DMS79 treated with DMSO at 0.1 percent for 48 hours (cell line): ENCODE measurements at places on chromosomes 3 and 15.
A peak's percentile ranks its signal among the peaks of the same experiment; 100 is the strongest.

DNA sequence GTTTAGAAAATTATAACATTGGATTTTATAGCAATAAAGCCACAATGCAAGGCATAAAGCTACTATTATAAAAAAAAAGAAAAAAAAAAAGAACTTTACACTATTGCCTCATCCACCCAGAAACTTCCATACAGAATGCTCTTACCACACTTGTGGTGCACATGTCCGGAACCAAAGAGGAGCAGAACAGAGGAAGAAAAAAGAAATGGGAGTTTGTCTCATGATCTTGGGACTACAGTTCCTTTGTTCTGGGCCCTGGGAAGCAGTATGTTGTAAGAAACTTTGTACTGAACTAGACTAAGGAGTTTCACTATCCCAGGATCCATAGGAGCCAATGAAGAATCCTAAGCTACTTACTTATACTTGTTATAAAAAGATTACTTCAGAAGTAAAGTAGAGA lies 36.1 kb downstream of the FMN1 start:
- no peak for DNase-seq

GRCh38 chr3:119497820-119498185 lies 544 bp upstream of the TIMMDC1 start:
- peak; percentile 28 for DNase-seq

- no peak for DNase-seq
Observed at GRCh38 chr3:48432411-48433371, 2.8 kb upstream of the PLXNB1 start.

- no peak for DNase-seq
Observed at GRCh38 chr3:108329508-108329907, 33.2 kb downstream of the HHLA2 start.

- DNase-seq, result no peak
Observed at GRCh38 chr3:14598143-14598569, 53.4 kb upstream of the CCDC174 start.

DNA sequence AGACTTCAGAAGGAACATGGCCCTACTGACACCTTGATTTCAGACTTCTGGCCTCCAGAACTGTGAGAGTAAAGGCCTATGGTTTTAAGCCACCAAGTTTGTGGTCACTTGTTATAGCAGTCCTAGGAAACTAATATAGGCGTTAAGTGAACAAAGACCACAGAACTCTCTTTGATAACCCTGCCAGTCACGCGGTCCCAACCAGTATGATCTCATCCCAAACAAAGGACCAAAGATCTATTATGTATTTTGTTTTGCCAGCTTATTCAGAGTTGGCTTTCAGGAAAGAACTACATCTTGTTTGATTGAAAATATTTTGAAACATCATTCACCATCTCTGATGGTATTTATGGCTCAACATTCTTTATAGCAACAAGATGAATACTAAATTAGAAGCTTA lies 294.4 kb upstream of the SLCO3A1 start:
- DNase-seq, result no peak

DNA sequence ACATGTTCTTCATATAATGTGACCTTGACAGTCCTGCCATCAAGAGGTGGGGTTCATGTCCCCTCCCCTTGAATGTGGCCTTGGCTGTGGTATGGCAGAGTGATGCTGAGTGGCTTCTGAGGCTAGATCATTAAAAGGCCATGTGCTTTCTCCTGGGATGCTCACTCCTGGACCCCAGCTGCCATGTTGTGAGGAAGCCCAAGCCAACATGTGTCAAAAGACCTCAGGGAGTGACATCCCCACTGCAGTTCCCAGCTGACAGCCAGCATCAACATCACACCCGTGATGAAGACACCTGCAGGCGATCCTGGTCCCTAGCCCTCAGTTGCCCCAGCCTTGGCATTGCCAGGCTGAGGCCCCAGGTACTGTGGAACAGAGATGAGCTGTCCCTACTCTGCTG lies 36.6 kb downstream of the EBLN2 start:
- no peak for DNase-seq

- DNase-seq, result peak; percentile 2
Observed at GRCh38 chr3:12758025-12758781, 856 bp downstream of the TMEM40 start.

GRCh38 chr3:104785947-104786346 lies 580.8 kb upstream of the ALCAM start:
- no peak for DNase-seq

- no peak for DNase-seq
Observed at GRCh38 chr15:89899295-89899945, 5.6 kb upstream of the AP3S2 start.

DNA sequence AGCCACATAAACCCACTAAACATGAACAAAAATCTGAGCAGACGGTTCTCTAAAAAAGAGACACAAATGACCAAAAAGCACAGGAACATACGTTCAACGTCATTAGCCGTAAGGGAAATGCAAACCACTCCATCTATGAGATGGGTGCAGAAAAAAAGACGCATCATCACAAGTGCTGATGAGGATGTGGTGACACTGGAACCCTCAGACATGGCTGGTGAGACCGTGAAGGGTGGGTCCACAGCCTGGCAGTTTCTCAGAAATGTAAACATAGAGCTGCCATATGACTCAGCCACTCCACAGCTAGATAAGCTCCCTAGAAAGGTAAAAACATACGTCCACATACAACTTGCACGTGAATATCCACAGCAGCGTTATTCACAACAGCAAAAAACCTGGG lies 23.3 kb downstream of the PCSK6 start:
- no peak for DNase-seq

GRCh38 chr3:28739647-28740046 lies 391.0 kb upstream of the AZI2 start:
- DNase-seq, result no peak

DNA sequence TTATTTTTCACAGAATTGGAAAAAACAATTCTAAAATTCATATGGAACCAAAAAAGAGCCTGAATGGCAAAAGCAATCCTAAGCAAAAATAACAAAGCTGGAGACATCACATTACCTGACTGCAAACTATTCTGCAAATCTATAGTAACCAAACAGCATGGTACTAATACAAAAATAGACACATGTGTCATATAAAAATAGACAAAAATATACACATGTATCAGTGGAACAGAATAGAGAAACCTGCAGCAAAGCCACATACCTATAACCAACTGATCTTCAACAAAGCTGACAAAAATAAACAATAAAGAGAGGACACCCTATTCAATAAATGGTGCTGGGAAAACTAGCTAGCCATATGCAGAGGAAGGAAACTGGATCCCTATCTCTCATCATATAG lies 259.6 kb downstream of the IGSF11 start:
- no peak for DNase-seq

DNA sequence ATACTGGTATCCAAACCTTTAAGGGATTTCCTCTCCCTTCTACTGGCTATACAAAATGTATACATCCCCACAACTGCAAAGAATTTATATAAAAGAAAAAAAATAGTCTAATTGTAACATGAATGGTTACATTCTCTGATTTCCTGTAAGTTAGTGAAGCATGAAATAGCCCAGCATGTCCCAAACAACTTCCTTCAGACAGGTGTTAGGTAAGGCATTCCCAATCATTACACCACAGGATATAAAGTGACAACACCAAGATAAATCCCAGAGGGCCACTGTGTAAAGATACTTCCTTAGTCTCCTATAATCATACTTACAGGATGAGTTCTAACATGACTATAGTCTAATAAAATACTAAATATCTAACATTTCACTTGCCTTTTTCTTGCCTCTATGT lies 7.6 kb downstream of the CMTM6 start:
- DNase-seq, result no peak

- no peak for DNase-seq
Observed at GRCh38 chr3:160477750-160478149, 28.2 kb upstream of the TRIM59 start.

- no peak for DNase-seq
Observed at GRCh38 chr3:186246941-186247340, 115.1 kb downstream of the DGKG start.

DNA sequence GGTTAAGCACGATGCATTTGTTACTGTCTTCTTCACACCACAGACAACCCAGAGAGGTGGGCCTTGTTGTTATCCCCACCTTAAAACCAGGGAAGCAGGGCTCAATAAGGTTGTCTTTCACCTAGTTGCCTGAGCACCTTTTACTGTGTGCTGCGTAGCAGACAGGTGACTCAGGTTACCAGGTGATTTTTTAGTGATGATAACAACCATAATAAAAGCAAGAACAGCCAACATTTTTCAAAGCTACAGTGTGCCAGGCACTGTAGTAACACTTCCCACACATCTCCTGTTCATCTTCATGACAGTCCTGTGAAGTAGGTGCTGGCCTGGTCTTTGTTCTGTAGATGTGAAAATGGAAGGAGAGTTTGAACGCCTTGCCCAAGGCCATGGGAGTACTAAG lies 132.2 kb downstream of the SLC25A26 start:
- DNase-seq, result no peak

GRCh38 chr3:148629006-148629405 lies 68.7 kb upstream of the AGTR1 start:
- no peak for DNase-seq

GRCh38 chr3:139236336-139236735 lies 107.5 kb upstream of the MRPS22 start:
- no peak for DNase-seq

DNA sequence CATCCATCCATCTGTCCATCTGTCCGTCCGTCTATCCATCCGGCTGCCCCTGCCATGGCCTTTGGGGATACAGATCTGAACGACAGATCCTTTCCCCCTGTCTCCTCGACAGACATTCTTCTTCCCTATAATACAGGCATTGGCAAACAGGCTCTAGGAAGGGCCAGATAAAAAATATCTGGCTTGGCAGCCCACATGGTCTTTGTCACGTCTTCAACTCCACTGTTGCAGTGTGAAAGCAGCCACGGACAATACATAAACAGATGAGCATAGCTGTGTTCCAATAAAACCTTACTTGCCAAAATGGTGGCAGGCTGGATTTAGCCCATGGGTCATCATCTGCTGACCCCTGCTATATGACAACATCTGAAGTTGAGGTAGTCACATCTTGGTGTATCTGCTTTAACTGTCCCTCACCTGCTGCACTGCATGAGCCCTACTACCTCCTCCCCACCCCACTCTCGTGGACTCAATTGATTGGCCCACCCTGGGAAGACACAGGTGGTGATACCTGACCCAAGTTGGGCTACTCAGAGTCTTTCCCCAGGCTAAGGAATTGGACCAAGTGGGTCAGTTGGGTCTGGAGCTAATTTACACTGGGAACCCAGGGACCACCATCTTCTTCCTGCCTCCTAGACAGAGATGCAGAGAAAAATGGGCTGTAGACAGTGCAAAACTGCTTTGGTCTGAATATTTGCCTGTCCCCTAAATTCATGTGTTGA lies 128.4 kb upstream of the SMAD3 start:
- no peak for DNase-seq

- no peak for DNase-seq
Observed at GRCh38 chr3:126316031-126316461, 41.2 kb downstream of the KLF15 start.

DNA sequence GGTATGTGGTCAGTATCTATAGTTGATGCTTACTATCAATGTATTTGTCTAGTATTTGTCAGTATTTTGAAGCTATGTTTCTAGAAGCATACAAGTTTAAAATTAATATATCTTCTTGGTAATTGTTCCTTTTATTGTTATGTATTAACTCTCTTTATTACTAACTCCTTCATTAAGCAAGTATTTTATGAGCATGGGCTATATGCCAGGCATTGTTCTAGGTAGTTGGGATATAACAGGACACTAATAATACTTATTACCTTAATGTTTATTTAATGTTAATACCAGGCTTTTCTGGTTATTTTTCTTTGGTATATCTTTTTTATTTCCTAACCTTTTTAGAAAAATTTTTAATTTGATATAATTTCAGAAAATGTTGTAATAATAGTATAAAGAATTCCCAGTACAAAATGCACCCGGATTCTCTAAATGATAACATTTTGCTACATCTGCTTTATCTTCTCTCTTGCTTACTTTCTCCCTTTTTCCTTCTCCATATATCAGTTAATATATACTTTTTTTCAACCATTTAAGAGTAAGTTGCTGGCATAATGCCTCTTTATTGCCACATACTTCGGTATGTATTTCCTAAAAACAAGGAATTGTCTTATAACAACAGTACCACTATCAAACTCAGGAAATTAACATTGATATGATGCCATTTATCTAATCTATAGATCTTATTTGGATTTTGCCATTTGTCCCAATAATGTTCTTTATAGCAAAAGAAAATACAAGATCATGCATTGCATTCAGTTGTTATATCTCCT lies 30.9 kb downstream of the LRRC49 start:
- no peak for DNase-seq

DNA sequence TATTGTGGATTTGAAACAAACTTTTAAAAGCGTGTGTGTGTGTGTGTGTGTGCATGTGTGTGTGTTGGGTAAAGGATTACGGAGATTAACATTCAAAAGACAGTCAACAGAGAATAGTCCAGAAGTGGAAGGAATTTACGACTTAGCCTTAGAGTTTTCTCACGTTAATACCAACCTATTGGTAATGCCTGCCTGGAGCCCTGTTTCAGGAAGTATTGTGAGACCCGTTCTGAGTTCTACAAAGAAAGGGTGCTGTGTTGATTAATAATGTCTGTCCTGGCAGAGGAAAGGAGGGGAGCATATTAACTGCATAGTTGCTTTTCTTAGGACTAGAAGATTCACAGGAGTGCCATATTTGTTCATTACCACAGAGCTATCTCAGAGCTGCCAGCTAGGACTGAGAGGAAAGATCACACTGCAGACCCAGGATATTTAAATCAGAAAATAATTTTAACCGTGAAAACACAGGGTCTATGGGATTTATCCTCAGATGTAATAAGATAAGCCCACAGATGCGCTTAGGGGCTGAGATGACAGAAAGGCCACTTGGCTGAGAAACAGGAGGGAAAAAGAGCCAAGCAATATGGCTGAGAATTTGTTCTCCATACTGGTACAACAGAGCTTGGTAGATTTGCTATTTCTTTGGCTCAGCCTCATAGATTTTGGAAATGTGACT lies 40.5 kb upstream of the FRMD4B start:
- no peak for DNase-seq

GRCh38 chr3:183328823-183329222 lies 75.8 kb downstream of the B3GNT5 start:
- no peak for DNase-seq

DNA sequence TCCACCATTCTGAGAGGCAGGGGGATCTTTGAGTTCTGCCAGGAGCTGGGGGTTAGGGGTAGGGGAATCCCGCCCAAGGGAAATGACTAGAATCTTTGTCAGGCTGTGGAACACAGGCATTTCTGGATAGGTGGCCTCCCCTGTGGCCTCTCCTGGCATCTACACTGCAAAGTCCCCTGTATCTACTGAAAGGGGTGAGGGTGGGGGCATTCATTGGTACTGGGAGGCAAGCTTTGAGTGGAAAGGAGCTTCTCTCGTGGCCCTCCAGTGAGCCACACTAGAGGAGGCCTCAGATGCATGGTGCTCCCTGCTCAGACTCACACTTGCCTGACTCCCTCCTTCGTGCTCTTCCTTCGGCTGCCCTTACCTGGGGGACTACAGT lies 59.9 kb downstream of the CCNL1 start:
- DNase-seq, result no peak

DNA sequence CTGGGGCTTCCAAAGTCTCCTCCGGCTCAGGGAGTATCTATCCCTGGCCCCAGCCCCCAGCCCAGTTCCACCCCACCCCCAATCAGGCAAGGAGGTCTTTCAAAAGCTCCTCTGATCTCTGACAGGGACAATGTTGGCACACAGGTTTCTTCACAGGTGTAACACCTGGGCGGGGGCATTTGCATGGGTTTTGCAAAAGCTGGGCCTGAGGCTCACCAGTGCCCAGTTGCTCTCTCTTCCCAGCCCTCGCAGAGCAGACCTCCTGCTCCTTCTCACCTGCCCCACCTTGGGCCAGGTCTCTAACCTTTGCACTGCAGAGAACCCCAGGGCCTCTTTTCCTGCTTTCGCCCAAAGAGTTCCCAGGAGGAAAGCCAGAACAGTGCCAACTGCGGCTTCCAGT lies 8.6 kb upstream of the CSK start:
- no peak for DNase-seq

- no peak for DNase-seq
Observed at GRCh38 chr3:108241146-108241545, 18.9 kb upstream of the IFT57 start.
